ENCODE measurements at places on chromosomes 11 and 22.

GRCh38 chr11:43626798-43627197 lies 53.7 kb upstream of the HSD17B12 start:
- DNase-seq, result no peak

DNA sequence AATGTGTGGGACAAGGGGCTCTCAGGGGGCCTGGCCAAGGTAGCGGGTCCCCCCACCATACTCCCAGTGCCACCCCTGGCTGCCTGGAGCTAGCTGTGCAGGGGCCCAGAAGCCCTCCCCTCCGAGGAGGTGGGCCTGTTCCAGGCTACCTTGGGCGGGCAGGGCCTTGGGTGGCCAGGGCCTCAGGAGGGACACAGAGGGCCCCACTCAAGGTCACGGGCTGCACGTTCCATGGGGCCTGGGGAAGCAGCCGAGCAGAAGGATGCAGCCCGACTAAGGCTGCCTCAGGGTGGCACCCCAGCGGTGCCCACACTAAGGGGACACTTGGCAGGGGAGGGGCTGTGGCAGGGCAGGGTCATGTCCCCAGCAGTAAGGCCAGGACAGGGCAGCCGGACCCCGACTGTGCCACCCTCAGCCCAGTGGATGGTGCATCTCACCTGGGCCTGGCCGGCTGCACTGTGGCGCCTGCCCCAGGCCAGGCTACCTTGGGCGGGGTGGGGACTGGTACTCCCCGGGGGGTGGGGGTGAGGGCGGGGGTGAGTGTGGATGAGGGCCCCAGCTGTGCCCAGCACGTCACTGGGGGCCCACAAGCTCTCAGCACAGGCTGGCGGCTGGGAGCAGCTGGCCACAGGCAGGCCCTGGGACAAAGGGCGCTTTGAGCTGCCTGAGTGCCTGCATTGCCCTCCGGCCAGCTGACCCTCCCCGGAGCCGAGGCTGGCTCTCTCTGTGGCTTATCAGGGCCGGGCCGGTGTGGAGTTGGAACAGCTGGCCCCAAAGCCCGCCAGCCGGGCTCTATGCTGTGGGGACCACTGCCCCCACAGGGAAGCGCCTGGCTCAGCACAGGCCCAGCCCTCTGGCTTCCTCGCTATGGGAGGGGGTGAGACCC lies 117.1 kb downstream of the KCNQ1 start:
- DNase-seq, result no peak

DNA sequence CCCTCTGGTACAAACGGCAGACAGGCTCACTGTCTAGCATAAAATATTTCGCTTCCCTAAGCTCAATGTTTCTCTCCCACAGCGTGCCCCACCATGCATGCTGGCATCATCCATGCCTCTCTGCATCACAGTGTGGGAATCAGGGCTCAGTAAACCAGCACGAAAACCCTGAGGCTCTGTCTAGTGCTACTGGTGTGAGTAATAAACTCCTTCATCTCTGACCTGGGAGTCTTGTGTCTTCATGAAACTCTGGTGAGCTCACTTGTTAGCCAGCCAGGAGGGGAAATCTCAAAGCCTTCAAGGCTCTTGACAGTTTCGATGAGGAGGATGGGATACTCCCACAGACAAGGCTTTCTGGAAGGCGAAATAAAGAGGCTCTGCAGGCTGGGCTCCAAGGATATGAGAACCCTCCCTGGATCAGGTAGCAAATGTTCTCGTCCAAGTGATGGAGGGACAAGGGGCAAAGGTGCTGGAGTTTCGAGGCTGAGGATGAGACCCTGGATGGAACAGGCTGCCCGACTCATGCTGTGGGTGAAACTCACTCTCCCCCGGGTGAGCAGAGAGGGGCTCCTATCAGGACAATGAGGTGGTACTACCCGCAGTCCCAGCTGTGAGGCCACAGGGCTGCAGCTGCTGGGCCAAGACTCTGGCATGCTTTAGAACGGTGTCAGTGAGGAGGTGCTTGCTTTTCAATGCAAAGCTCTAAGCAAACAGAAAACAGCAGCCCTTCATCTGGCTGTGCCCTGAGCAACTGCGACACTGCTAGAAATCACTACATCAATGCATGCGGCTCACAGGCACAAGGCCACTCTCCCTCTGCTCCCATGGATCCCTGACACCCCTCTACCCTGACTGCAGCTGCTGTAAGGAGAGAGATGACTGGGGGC lies 69.3 kb downstream of the SHANK2 start:
- DNase-seq, result no peak

DNA sequence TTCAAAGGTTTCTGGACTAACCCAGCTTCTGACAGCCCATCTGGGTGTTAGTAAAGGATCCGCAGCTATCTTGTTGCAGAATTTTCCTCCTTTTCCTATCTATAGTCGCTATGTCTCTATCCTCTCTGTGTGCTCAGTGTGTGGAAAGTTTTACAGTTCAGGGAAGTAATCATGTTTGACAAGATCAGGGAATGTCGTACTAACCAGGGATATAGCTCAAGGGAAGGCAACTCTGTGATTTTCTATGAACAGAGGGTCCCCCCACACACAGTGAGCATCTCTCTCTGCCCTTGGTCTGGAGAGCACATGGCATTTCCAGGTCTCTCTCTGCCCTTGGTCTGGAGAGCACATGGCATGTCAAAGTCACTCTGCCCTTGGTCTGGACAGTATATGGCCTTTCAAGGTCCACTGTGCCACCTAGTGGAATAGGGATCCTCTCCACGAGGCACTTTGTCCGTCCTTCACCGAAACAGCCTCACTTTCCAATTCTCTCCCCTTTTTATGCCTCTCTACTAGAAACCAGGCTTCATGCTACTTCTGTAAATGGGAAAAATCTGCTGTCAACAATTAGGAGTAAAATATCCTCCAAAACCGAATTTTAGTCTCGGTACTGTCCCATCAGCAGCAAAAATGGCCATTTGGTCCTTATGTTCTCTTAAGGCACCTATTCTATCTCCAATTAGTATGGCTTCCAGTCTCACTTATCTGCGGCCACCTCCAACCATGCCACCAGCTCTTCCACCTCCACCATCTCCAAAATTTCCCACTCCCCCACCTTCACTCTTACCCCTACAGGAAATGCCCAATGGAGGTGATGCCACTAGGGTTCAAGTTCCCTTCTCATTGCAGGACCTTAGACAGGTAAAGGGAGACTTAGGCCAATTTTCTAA lies 88.7 kb downstream of the IGLL5 start:
- no peak for DNase-seq

DNA sequence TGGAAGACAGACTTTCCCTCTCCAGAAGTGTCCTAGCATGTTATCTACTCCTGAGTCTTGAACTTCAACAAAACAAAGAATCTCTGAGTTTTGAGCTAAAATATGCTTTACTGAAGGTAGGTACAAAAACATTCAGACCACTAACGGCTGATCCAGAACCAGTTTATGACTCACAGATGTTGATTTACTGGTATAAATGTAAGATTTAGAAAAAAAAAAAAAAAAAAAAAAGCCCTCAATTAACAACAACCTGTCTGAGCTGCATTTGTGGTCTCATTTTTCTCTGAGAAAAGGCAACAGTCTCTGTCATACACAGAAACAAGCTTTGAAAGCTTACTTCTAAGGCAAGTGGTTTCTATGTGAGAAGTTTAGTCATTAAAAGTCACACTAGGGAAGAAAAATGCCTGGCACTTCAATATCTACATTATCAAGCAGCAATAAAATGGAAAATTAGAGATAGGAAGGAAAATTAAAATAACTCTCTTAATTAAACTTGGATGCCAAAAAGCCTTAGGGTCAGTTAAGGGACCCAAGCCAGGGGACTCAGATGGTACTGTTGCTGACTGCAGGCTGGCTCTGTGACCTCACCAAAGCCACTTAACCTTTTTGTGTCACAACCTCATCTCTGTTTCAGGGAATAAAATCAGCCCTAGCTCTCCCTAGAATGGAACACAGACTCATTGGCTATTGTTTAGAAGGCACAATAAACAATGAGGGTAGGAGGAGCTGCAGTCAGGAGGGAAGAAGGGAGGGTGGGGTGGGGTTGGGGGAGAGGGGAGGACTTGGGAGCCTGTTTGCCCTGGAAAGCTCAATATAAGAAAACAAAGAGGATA lies 61.7 kb downstream of the ETS1 start:
- no peak for DNase-seq

DNA sequence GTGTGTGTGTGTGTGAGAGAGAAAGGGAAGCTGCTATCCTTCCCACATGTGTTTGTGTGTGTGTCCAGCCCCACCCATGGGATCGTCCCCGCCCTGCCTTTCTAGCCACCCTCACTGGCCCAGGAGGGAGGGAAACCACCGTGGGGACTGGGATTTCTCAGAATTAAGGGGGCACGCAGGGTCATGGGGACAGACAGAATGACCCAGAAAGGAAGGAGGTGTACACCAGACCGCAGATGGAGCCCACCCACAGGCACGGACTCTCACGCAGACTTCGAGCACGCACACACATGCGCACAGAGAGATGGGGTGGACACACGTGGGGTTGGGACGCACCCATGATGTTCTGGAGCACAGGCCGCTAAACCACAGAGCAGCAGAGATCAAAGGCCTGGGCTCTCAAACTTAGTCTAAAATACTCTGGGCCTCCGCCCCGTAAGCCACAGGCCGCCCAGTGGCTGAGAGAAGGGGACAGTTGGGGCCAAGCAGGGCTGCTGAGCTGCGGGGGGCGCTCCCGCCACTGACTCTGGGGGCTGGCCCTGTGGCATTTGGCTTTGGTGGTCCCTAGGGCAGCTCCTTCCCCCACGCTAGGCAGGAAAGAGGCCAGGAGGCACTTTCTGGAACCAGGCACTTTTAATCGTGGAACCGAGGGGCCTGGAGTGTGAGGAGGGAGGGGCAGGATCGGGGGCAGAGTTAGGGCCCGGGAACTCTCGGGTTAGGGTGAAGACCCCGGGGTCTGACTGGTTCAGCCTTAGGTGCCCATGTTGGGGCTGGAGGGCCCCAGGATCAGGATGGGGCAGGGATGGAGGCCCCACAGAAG lies 1.5 kb downstream of the IFITM5 start:
- DNase-seq, result no peak

- DNase-seq, result no peak
Measured at GRCh38 chr11:73366953-73367352, 9.2 kb upstream of the RELT start.

DNA sequence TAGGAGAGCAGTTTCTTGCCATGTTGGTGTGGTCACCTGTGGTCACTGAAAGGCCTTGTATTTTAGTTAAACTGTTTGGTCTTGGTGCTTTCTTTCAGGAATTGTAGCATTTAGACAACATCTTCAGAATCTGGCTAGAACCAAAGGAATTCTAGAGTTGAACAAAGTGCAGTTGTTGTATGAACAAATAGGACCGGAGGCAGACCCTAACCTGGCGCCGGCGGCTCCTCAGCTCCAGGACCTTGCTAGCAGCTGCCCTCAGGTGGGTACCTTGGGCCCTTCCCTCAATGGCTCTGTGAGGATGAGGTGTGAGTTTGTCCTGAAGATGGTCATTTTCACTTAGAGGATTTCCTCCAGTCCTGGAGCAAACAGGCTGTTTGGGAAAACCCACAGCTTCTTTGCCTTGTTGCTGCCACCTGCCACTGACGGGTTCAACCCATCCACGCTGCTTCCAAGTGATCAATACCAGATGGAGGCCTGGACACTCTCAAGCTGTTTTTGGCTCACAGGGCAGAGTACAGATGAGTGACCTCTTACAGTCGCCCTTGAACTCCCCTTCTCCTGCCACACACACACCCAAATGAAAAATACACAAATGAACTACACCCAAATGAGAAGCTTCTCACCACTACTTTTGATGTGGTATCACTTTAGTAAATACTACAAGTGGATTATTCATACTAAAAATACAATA lies 45.2 kb downstream of the PPP2R1B start:
- DNase-seq, result no peak

- DNase-seq, result no peak
Measured at GRCh38 chr11:134576286-134576685, 164.2 kb upstream of the B3GAT1 start.

DNA sequence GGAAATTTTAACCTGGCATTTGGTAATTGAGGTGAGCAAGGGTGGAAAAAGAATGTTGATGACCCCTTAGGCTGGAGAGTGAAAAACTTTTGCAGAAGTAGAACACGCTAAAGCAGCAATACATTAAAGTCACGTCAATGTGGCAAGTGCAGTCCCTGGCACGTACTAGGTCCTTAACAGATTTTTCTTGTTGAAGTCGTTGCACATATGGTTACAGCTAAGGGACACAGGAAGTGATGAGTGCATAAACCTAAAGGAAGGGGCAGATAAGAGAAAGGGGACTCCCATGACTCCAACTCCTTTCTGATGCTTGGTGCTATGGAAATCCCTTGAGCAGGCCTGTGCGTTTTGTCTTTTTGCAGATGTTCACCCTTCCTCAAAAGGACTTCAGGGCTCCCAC lies 1.2 kb downstream of the ACCS start:
- no peak for DNase-seq

- no peak for DNase-seq
Measured at GRCh38 chr11:1298695-1299492, 10.5 kb downstream of the TOLLIP start.

- DNase-seq, result no peak
Measured at GRCh38 chr11:14445542-14446530, 53.8 kb downstream of the COPB1 start.

GRCh38 chr22:21797444-21798221 lies 62.0 kb upstream of the YPEL1 start:
- DNase-seq, result no peak

- DNase-seq, result no peak
Measured at GRCh38 chr11:112354364-112354763, 93.7 kb upstream of the PLET1 start.

- DNase-seq, result no peak
Measured at GRCh38 chr22:27349456-27349855, 452.1 kb downstream of the MN1 start.

Measured in GM18507 (cell line).